ENCODE measurements at places on chromosomes 6 and 20. TPM values are rescaled to one million over a fixed set of nuclear protein-coding genes. Genes with fewer than 3 reads are reported as not detected.

PCIF1 gene
- 18.5 TPM for total RNA-seq

ATP9A gene
- total RNA-seq: 19.7 TPM

USP49 gene
- total RNA-seq: 2.0 TPM

ZGPAT gene
- total RNA-seq: 25.4 TPM

NTSR1 gene
- total RNA-seq: not detected

ZBTB12 gene
- 0.83 TPM for total RNA-seq

CST1 gene
- total RNA-seq: not detected

BMP6 gene
- 0.72 TPM for total RNA-seq

TLDC2 gene
- total RNA-seq: not detected

GHRH gene
- total RNA-seq: not detected

PGM3 gene
- total RNA-seq: 16.7 TPM

TMEM74B gene
- 0.95 TPM for total RNA-seq

NR2E1 gene
- total RNA-seq: not detected

HELZ2 gene
- total RNA-seq: 37.6 TPM

GGTLC1 gene
- not detected for total RNA-seq

LY6G5B gene
- total RNA-seq: 0.70 TPM

C6orf132 gene
- 175 TPM for total RNA-seq

GABRR1 gene
- not detected for total RNA-seq

CTAGE9 gene
- not detected for total RNA-seq

RUNX2 gene
- 2.4 TPM for total RNA-seq
